CD4-positive, alpha-beta T cell treated with Interleukin-17A for 1 hour (primary cell): ENCODE measurements at places on chromosomes 7 and 10.
A peak's percentile ranks its signal among the peaks of the same experiment; 100 is the strongest.

DNA sequence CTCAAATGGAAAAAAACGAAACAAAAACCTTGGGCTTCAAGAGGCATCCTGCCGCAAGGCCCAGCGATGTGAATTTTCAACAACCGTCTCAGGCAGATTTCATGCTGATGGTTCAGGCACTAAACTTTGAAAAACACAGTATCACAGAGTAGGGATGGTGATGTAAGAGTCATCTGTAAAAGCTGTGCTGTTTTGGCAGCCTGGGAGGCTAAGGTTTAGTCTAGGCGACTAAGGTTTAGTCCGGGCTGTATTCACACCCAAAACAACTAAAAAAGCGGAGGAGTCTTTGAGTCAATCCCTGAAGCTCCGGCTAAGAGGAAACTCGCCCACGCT is 420 bp upstream of the MINPP1 start:
- peak; percentile 1 for DNase-seq

DNA sequence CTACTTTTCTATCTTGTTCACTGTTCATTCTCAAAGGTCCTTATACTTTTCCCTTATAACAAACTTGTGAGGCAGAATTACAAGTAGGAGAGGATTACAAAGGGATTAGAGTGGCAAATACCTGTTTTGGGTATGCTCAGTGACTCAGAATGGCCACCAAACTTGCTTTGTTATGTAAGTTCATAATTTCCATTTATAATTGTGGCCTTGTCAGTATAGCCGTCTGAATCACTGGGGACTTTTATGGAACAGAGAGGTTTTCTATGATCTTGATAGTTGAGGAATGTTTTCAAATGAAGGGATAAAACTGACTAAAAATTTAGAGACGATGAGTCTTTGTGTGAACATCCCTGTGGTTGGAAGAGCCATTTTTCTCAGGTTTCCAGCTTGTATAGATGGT is 116.2 kb downstream of the SND1 start:
- DNase-seq: no peak

DNA sequence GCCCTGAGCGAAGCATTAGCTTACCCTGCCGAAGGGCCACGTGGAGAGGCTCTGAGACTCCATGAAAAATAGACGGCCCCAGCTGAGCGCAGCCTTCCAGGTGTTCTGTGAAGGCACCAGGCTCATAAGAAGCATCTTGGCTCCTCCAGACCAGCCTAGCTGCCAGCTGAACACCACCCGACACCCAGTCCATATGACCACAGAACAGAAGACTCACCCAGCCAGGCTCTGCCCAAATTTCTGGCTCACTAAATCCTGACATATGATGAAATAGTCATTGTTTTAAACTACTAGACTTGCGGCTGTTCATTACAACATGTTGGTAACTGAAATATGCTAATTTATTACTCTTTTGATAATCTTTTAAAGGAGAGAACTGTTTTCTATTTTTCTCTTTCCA is 99.5 kb upstream of the ABI1 start:
- no peak for DNase-seq

DNA sequence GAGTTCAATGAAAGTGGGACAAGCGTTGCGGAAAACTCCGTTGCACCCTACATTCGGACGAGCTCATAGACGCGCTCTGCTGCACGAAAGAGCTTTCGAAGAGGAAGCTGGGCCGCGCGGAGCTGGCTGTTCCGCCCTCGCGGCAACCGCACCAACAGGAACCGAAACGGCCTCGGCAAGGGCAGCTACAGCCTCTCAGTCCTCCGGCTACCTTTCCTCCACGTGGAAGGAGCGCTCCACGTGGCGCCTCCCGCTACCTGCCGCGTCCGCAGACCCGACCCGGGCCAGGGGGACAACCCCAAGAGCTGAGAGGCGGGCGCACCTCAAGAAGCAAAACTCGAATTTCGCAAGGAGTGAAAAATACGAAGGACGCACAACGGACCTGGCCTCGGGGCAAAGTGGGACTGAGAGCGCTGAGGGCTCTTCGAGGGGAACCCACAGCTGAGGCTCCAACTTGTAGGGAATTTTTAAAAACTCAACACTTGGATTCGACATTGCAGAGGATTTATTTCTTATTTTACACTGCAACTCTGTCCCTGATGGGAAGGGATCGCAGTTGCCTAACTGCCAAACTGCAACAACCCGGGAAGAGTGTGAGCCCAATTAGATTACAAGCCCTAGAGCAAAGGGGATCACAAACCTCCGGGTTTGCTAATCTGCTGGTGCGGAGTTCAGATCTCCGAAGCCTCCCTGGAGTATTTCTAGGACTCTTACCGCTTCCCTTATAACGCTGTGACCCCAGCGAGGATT is 1.4 kb downstream of the HPSE2 start:
- DNase-seq: peak; percentile 14

GRCh38 chr7:85456254-85456653 is 269.4 kb upstream of the SEMA3D start:
- DNase-seq: no peak

DNA sequence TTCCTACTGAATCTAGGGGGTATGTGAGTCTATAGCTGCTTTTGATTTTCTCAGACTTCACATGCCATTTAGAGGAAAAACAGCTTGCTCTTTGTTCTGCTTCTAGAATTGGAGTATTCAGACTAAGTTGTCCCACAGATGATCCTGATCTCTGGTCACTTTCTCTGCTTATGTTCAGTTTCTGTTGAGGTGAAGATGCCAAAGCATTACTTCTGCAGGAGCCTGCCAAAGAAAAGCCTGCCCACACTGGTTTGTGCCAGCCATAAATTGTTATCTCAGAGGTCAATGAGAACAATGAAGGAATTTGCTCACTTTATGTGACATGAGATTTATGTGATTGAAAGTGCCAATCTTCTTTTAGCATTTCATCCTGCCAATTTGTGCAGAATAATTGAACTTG is 163.6 kb downstream of the CDK14 start:
- DNase-seq: no peak

DNA sequence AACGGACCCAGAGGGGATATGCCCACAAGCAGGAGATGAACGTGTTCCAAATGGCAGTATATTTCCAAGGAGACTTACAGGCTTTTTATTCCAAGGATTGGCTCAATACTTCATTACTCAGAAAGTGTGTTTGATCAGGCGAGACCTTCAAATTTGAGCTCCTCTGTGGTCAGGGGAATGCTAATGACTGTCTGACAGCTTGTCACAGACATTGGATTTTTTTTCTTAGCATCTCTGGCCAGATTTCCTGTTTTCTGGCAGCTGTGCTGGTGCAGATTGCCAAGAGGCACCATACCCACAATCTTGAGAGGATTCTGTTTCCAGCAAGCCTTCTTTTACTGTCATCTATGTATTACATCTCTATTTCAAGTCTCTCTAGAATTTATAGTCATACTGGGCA is 93.8 kb downstream of the C1GALT1 start:
- DNase-seq: no peak

DNA sequence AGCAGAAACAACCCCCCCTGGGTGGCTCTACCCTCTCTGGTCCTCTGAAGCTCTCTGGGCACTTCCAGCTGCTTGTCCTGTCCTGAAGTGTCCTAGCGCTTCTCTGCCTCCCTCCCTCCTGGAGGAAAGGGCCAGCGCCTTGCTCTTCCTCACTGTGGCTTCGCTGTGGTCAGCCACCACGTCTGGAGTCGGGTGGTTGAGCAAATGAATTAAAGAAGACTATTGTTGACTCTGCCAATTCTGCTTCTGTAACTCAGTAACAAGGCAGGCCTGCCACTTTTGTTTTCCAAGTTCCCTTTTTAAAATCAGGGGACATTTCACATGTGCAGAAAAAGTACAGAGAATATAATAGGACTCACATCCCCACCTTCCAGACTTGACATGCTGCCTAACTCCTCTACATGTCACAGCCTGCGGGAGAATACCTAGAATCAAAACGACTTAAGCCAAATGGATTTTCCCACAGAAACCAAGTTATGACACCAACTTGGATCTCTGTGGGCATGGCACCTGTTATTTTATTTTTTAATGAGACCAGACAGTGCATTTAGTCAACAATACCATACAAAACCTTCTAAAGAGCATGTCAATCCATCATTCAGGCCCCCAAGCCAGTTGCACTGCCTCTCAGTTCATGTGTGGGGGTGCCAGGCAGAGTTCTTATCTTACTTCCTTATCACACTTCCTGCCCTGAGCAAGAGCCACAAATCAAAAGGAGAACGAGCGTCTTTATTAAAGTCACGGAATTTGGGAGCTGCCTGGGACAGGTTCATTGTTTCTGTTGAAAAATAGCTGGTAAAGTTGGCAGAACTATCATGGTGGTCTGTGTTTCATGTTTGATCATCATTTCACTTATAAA is 6.8 kb downstream of the FFAR4 start:
- no peak for DNase-seq

GRCh38 chr7:87875151-87876039 is 765 bp downstream of the SLC25A40 start:
- peak; percentile 21 for DNase-seq

GRCh38 chr10:14936584-14936983 is 17.3 kb downstream of the DCLRE1C start:
- no peak for DNase-seq

GRCh38 chr10:106897719-106898118 is 266.8 kb downstream of the SORCS1 start:
- DNase-seq: no peak

- no peak for DNase-seq
These were observed 42.1 kb upstream of the ANAPC16 start for GRCh38 chr10:72173619-72174296.

- DNase-seq: no peak
These were observed 43.3 kb downstream of the IL15RA start for GRCh38 chr10:5933909-5934546.

DNA sequence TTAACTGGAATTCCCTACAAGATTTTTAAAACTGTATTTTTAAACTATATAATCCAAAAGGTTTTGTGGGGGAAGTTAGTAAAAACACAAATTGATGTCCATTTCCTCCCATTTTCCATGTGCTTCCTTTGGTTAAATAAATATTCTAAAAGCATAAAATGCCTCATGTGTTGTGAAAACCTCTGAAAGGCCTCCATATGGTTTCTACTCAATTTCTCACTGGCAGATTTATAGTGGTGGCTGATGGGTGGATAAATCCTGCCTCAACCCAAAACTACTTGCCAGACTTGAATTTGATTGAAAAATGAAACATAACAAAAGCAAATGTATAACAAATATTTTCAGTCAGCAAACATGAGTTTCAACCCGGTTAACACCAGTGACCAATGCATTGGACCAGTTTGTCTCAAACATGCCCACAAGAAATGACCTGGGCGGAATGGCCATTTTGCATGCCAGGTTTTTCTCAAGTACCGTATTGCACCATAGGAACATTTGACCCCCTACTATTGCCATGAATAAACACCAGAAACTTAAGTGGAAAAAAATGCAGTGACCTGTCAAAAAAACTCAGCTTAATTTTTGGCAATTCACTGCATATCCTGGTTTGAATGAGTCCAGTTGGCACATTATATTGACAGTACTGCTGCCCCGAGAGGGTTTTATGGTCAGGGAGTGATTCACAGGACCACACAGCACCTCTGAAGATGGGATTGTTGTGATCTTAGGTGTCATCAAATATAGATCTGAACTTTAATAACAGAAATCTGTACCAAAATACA is 454.6 kb upstream of the ANKRD30A start:
- no peak for DNase-seq

GRCh38 chr10:10598297-10598696 is 419.4 kb upstream of the CELF2 start:
- DNase-seq: no peak

DNA sequence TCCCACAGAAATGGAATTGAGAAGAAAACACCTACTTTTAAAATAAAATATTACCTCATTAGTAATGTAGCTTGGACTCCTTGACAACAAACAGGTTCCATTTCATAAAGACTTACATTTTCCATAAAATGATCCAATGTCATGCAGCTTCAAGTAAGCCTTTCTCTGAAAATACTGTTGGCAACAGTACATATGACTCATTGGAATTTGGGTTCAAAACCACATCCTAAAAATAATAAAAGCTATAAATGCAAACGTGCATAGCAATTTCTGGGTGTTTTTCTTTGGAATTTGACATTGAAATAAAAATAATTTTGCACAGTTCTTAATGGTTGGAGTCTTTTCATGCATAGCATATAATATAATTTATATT is 47.9 kb downstream of the FHIP2A start:
- DNase-seq: no peak
